T-helper 1 cell (primary cell): ENCODE measurements at places on chromosomes 6 and 20.

GRCh38 chr6:10555625-10556309, 34.6 kb downstream of the GCNT2 start:
- DNase-seq = no peak

GRCh38 chr20:11921321-11921720, 3.6 kb downstream of the BTBD3 start:
- no peak for DNase-seq

DNA sequence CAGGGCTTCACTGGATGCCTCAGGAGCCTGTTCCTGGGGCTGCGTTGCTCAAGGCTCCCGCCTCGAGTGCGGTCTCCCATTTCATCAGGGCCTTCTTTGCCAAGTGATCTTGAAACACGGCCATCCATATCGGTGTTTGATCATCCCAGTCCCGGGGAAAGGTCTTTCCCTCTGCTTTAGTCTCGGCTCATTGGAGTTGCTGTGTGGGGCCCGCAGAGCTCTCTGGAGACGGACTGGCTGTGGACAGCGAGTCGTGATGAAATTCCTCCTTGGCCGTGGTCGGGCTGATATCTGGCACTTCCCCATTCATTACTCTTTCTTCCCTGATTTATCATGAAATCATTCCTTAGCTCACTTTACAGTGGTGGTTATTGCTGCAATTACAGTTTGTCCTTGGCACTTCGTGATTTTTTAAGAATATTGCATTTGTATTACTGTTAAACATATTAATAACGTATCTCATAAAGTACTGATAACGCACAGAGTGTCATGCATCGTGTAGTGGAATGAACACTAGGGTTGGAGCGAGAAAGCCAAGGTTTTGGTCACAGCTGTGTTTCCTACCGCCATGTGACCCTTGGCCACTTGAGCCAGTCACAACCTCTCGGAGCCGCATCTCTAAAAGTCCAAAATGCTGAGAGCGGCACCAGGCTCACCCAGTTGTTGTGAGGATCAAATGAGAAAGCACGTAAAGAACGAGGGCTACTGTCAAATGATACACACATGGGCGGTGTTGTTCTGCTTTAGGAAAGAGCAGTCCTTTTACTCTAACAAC, 71.8 kb downstream of the MTHFD1L start:
- no peak for DNase-seq

DNA sequence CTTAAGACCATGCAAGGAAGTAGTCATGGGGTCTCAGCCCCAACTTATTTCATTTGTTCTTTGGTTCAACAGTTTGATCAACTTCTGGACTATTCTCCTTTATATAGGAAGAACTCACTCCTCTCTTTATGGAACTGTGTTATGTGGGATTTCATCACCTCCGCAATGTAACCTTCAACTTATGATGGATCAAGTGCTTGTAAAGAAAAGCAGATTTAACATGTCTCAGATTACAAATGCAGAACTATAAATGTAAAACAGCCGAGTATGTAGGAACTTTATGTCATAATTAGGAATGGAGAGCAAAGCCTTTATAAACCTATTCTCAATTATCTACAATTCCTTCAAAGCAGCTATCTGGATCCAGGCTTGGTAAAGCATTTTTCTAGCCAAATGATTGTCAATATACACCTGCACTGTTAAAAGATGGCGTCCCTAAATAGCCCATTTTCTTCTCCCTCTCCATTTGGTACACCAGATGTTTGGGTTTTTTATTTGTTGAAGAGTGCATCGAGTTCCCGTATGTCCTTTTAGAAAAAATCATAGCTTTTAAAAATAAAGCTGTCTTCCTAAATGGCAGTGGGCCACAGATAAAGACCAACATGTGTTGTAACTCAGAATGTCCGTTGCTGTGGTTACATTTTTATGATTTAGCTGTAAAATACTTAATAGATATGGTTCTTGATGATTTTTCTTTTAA, 985.1 kb upstream of the SLC35B3 start:
- DNase-seq = no peak

DNA sequence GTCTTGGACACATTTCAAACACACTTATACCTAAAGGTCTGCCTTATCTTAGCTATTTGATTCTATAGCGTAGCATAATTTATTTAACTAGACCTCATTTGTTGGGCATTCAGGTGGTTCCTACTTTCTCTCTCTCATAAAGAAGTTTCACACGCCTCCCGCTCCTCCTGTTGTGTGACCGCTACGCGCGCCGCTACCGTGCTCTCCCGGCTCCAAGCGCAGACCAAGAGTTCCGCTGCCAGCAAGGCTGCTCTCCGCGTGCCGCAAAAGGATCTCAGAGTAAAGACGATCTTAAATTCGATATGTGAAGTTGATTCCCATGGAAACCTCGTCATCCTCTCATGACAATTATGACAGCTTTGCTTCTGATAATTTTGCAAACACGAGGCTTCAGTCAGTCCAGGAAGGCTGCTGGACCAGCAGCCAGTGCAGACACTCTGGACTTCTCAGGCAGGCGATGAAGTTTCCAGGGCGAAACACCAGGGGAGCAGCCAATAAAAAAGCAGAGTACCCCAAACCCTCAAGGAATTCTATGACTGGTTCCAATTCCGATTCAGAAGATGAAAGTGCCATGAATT, 20.4 kb downstream of the PRSS16 start:
- DNase-seq = no peak

DNA sequence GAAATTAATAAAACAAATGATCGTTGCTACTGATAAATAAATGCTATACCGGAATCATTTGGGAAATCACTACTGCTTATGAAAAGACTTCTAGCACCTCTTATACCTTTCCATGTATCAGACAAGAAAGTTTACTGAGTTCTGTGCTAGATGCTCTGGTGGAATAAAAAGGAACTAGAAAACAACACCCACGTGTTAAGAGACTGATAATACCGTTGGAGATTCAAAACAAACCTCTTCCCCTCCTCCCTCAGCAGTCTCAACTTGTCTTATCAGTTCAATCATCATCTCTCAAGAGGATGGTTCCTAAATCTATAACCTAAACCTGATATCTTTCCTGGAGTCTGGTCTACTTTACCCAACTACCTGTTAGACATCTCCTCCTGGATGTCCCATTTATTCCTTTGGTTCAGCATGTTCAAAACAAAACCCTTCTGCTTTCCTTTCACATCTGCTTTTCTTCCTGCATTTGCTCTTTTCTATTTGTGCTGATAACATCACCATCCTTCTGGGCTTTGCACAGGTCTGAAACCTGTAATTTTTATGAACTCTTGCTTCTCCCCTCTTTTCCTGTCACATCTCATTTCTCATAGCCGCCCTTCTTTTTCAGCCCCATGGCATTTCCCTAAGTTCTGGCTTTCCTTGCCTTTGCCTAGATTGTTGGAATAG, 122.2 kb downstream of the COL19A1 start:
- DNase-seq = no peak
